ENCODE measurements at places on chromosomes 2 and 18. TPM values are rescaled to one million over a fixed set of nuclear protein-coding genes. Genes with fewer than 3 reads are reported as not detected.

Gene FRZB
- total RNA-seq, result not detected

Gene ITPRIPL1
- 30.2 TPM for total RNA-seq

Gene FLACC1
- total RNA-seq, result 0.67 TPM

Gene HOXD8
- not detected for total RNA-seq

Gene ABCB11
- not detected for total RNA-seq

Gene LYG1
- total RNA-seq, result 1.2 TPM

Gene IKZF2
- total RNA-seq, result 8.1 TPM

Gene PROKR1
- not detected for total RNA-seq

Gene CLEC4F
- not detected for total RNA-seq

Gene G6PC2
- not detected for total RNA-seq

Gene COLEC11
- total RNA-seq, result 0.31 TPM

Gene CFC1
- not detected for total RNA-seq

Gene TMEM200C
- not detected for total RNA-seq

Gene NRP2
- total RNA-seq, result 2.6 TPM

Gene SLC35G4
- not detected for total RNA-seq

Gene CHRNG
- total RNA-seq, result not detected

Gene ASB18
- total RNA-seq, result not detected

Gene EPHA4
- total RNA-seq, result 6.3 TPM

Gene RNF152
- total RNA-seq, result 0.26 TPM

Gene SP5
- total RNA-seq, result not detected

Gene NTSR2
- not detected for total RNA-seq

Gene FHOD3
- total RNA-seq, result not detected

Gene AQP12A
- not detected for total RNA-seq

Gene MREG
- 10.2 TPM for total RNA-seq
